ENCODE measurements at places on chromosomes 1 and 21. TPM values are rescaled to one million over a fixed set of nuclear protein-coding genes. Genes with fewer than 3 reads are reported as not detected.

GRCh38 chr21:31530897-31531705, 128.4 kb upstream of the SOD1 start:
- H3K36me3 ChIP-seq: no peaks in the 10 kb centered on the region
- H3K4me3 ChIP-seq: no peak overlapping the region
- H3K4me1 ChIP-seq: peaks cover 10% of the 10 kb centered on the region
- H3K27me3 ChIP-seq: no peaks in the 10 kb centered on the region
- DNase-seq: peak; percentile 30

GRCh38 chr1:159408862-159409400, 23.1 kb upstream of the OR10J4 start:
- H3K27ac ChIP-seq: no peak overlapping the region
- no peaks in the 10 kb centered on the region for H3K4me1 ChIP-seq
- H3K4me3 ChIP-seq: no peak overlapping the region
- H3K27me3 ChIP-seq: no peaks in the 10 kb centered on the region

DNA sequence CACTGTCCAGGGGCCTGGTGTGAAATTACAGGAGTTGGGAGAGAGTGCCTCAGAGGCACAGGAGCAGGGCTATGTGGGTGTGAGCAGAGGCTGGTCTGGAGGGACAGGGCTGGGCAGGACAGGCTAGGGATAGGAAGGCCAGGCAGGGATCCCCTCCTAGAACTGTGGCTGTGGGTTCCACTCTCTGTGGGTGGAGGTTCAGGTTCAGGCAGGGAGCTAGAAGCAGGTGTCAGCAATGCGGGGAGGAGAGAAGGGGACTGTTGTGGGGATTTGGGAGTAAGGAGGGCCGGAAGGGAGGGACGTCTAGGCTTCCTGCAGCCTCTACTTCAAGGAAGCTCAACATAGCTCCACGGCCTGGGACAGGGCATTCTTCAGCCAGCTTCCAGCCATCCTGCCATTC, 8.3 kb upstream of the GPR61 start:
- H3K4me1 ChIP-seq: peaks cover 8% of the 10 kb centered on the region
- no peaks in the 10 kb centered on the region for H3K36me3 ChIP-seq
- H3K27ac ChIP-seq: no peak overlapping the region
- H3K27me3 ChIP-seq: no peaks in the 10 kb centered on the region
- H3K4me3 ChIP-seq: no peak overlapping the region
- no peak for DNase-seq

DNA sequence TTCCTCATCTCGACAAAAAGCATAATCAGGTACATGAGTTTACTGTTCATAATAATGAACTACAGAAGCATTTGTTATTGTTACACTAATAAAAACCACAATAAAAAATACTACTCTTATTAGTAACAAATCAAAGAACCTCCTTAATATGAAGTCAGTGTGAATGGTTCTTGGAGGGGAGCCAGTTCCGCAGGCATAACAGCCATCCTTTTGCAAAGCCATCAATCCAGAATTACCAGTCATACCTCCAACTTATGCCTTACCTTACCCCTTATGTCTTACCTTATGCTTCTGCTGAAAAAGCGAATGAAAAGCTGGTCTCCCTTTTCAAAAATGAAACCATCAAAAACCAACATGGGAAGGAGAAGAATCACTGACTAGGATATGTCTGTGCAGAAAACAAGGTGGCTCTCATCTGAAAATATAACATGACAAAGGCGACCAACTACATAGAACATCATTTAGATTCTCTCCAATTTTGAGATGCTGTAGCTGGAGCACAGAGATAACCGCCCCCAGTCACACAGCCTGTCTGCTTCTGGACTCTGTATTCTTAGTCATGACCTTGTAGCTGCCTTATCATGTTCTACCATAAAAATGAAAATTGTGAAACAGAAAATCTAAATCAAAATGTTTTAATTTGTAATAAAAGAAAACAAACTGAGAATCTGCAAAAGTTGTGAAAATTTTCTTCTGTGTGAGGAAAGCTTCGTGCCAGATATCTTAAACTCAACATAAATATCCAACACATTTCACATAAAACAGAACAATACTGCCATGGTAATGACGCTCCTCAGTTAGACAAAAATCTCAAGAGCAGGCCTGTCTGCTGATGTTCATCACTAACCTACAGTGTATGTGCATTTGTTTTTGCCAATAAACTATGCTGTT, 438.2 kb downstream of the SMYD3 start:
- H3K36me3 ChIP-seq: no peaks in the 10 kb centered on the region
- H3K27me3 ChIP-seq: no peaks in the 10 kb centered on the region
- no peak for DNase-seq
- no peak overlapping the region for H3K4me3 ChIP-seq
- H3K4me1 ChIP-seq: no peaks in the 10 kb centered on the region
- no peak overlapping the region for H3K27ac ChIP-seq

DNA sequence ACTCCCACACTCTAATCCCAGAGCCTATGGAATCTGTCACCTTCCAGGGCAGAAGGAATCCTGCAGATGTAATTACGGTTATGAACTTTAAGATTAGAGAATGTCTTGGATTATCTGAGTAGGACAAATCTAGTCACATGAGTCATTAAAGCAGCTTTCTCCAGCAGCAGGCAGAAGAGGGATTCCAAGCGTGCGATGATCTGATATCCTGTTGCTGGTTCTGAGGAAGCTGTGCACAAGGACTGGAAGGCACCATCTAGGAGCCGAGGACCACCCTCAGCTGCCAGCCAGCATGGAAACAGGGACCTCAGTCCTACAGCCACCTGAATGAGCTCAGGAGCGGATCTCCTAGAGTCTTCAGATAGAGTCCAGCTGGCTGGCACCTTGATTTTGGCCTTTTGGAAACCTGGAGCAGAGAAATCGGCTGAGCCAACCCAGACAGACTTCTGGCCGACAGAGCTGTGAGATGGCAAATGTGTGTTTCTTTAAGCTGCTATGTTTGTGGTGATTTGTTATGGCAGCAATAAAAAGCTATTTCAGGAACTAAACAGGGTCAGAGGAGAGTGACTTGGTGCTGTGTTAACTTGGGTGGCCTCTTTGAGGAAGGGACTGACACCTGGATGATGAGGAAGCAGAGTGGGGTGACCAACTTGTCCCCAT, 34.5 kb downstream of the LRRN2 start:
- H3K36me3 ChIP-seq: no peaks in the 10 kb centered on the region
- no peak for DNase-seq
- no peak overlapping the region for H3K27ac ChIP-seq
- no peaks in the 10 kb centered on the region for H3K27me3 ChIP-seq
- peaks cover 4% of the 10 kb centered on the region for H3K4me1 ChIP-seq
- H3K4me3 ChIP-seq: no peak overlapping the region

- no peak for DNase-seq
- H3K4me3 ChIP-seq: no peak overlapping the region
- peaks cover 17% of the 10 kb centered on the region for H3K4me1 ChIP-seq
Measured at GRCh38 chr1:218433744-218434143, 88.6 kb downstream of the TGFB2 start.

DNA sequence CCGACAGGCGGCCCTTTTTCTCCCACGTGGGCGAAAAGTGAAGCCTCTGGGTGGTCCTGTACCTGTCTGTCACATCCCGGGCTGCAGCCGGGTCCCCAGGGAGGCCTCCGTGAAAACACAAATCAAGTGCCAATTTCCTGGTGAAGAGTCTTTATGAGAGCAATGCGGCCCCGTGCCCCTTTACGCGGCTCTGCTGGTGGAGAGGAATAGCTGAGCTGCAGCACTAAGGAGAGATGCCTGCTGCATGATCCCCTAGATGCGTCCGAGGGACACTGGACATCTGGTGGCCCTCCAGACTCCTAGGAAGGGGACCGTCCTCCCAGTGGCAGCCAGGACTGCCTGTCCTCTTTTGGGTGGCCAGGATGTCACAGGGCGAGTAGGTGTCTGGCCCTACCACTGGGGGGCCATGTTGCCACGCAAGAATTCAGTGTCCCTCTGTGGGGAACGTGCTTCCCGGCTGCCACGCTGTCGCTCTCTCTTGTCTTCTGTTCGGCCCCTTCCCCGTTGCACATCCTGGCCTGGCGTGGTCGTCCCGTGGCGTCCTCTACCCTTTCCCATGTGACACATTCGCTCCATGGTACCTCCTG, 38.7 kb downstream of the COL18A1 start:
- DNase-seq: no peak
- peaks cover 5% of the 10 kb centered on the region for H3K4me1 ChIP-seq
- H3K36me3 ChIP-seq: no peaks in the 10 kb centered on the region
- no peak overlapping the region for H3K27ac ChIP-seq
- peaks cover 19% of the 10 kb centered on the region for H3K27me3 ChIP-seq
- no peak overlapping the region for H3K4me3 ChIP-seq

GRCh38 chr1:30381671-30382365, 341.6 kb downstream of the MATN1 start:
- no peaks in the 10 kb centered on the region for H3K27me3 ChIP-seq
- no peak for DNase-seq
- H3K27ac ChIP-seq: no peak overlapping the region
- peaks cover 44% of the 10 kb centered on the region for H3K4me1 ChIP-seq
- H3K4me3 ChIP-seq: no peak overlapping the region

- H3K27ac ChIP-seq: no peak overlapping the region
- no peak overlapping the region for H3K4me3 ChIP-seq
- H3K4me1 ChIP-seq: no peaks in the 10 kb centered on the region
- no peaks in the 10 kb centered on the region for H3K27me3 ChIP-seq
Measured at GRCh38 chr1:10146391-10146790, 64.0 kb upstream of the KIF1B start.

DNA sequence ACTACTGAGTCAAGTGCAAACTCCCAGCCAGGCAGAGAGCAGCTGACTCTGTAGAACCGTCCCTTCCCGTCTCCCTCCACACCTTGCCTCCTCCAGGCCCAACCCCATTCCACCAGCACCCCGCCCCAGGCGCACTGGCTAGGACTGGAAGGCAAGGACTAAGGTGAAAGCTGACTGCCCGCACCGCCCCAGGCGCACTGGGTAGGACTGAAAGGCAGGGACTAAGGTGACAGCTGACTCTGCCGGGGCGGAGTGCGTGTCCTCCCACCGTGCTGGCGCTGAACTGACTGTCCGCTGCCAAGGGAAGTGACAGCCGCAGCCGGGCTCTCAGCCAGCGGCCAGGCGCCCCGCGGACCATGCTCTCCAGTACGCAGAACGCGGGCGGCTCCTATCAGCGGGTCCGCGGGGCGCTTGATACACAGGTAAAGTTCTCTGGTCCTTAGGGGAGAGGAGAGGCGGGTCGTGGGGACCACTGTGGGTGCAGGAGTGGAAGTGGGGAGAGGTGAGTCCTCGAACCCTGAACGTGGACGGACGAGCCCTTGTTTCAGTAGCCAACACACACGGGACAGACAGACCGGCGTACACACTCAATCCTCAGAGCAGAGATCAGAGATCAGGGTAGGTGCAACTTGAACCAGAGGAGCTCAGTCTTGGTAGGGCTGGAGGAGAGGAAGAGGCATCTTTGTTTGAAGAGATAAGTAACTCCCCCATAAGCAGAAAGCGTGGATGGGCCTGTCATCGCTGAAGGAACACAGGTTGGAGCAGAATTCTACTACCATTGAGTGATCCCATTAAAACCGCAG, 58.0 kb downstream of the RBM11 start:
- no peaks in the 10 kb centered on the region for H3K27me3 ChIP-seq
- H3K4me3 ChIP-seq: no peak overlapping the region
- no peaks in the 10 kb centered on the region for H3K36me3 ChIP-seq

DNA sequence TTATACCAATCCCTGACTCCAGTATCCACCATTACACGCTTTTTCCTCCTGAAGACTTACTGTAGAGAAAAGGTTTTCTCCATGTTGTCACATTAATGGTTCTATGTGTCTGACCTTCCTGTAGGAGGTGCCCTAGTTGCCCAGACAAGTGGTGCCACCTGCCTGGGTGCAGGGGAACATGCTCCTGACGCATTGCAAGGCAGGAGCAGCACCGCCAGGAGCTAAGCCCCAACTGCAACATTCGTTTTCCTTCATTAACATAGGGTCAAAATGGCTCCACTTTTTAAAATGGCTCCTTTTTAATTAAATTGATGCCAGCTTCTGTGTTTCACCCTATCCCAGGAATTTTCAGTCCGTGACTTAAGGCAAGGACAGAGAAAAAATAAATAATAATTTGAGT, 220.1 kb upstream of the SAMSN1 start:
- DNase-seq: peak; percentile 6
- H3K27ac ChIP-seq: no peak overlapping the region
- H3K36me3 ChIP-seq: no peaks in the 10 kb centered on the region
- no peaks in the 10 kb centered on the region for H3K4me1 ChIP-seq
- H3K4me3 ChIP-seq: no peak overlapping the region

DNA sequence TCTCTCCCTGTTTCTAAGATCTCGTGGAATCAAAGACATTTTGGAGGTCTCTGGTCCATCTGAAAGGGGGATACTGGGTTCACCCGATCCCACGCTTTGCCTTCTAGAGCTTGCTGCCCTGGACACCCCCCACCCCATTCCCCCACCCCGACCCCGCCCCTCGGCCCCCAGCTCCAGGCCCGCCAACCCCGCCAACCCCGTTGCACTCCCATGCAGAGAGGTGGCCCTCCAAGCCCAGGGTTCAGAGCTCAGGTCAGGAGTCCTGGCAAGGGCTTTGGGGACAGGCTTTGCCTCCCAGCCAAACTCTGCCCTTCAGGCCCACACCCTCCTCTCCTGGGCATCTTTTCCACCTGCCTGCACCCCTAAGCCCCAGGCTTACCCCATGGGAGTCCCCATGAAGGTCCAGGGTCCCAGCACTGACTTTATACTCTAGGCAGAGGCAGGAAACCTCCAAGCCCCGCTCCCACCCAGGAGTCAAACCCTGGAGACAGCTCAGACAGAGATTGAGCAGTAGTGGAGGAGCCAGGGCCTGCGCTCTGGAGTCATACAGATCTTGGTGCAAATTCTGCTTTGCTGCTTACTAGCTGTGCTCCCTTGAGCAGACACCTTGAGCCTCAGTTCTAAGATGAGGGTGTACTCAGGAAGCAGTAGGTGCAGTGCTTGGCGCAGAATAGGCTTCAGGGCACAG, 155.9 kb downstream of the FOXD2 start:
- no peak for DNase-seq
- H3K36me3 ChIP-seq: no peaks in the 10 kb centered on the region
- no peaks in the 10 kb centered on the region for H3K4me1 ChIP-seq
- H3K4me3 ChIP-seq: no peak overlapping the region

GRCh38 chr21:14376854-14377253, 6.1 kb downstream of the HSPA13 start:
- H3K27ac ChIP-seq: no peak overlapping the region
- peaks cover 25% of the 10 kb centered on the region for H3K4me1 ChIP-seq
- no peaks in the 10 kb centered on the region for H3K27me3 ChIP-seq
- H3K36me3 ChIP-seq: peaks cover 65% of the 10 kb centered on the region

DNA sequence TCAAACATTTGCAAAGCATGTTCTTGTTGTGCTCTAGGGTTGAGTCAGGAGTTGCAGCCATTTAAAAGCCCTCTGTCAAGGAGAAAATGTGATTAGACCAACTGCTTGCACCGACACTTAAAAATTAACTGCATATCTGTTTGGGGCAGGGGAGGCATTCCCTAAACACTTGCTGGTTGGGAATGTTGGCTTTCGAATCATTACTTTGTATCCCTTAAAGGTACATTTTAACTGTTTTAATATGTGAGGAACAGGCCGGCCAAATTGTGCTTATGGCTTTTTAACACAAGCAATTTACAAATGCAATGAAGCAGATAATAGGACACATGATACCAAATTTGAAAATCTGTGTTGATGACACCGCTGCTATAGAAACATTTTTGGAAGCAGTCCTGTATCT, 159.1 kb downstream of the LHX8 start:
- no peak overlapping the region for H3K4me3 ChIP-seq
- DNase-seq: no peak
- H3K27ac ChIP-seq: no peak overlapping the region
- no peaks in the 10 kb centered on the region for H3K27me3 ChIP-seq

FCRL4 gene
- not detected for total RNA-seq

SAMD11 gene
- 28.4 TPM for total RNA-seq

BRINP2 gene
- 0.67 TPM for total RNA-seq

CYP4B1 gene
- not detected for total RNA-seq

ESPN gene
- not detected for total RNA-seq

FAM151A gene
- not detected for total RNA-seq

Data from A673 (cell line).